ENCODE measurements at places on chromosomes 2 and 18. TPM values are rescaled to one million over a fixed set of nuclear protein-coding genes. Genes with fewer than 3 reads are reported as not detected.
A peak's percentile ranks its signal among the peaks of the same experiment; 100 is the strongest.

LOXHD1 gene
- not detected for total RNA-seq

SFXN5 gene
- total RNA-seq, result 12.7 TPM

DIPK1C gene
- not detected for total RNA-seq

MGAT4A gene
- total RNA-seq, result 0.38 TPM

CHRND gene
- not detected for total RNA-seq

ACMSD gene
- total RNA-seq, result not detected

TSPYL6 gene
- not detected for total RNA-seq

DNA sequence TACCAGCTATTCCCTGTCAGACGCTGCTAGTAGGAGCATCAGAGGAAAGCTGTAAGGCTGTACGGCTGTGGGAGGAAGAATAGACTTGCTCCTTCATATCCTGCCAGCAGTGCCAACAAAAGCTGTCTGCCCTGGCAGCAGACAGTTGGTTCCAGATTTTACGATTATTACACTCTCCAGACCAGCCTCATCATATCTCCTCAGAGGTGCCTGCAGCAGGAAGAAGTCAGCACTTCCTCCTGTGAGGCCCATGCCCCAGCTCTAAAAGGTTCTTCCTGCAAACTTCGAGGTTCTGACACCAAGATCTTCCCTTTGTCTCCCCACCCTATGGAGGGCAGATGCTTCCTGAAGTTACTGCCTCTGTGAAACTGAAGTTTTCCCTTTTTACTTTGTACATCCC lies 537.7 kb upstream of the PKDCC start:
- no peak for DNase-seq
- no peaks in the 10 kb centered on the region for H3K27me3 ChIP-seq

GRCh38 chr18:42882122-42882521 lies 233.4 kb downstream of the RIT2 start:
- no peak for DNase-seq
- no peak overlapping the region for H3K27ac ChIP-seq
- no peaks in the 10 kb centered on the region for H3K36me3 ChIP-seq
- no peak overlapping the region for H3K4me3 ChIP-seq
- H3K27me3 ChIP-seq, result no peaks in the 10 kb centered on the region

- H3K27me3 ChIP-seq, result no peaks in the 10 kb centered on the region
- no peak overlapping the region for H3K27ac ChIP-seq
- H3K4me3 ChIP-seq, result no peak overlapping the region
- no peaks in the 10 kb centered on the region for H3K36me3 ChIP-seq
Observed at GRCh38 chr2:228447266-228447915, 265.9 kb upstream of the SPHKAP start.

DNA sequence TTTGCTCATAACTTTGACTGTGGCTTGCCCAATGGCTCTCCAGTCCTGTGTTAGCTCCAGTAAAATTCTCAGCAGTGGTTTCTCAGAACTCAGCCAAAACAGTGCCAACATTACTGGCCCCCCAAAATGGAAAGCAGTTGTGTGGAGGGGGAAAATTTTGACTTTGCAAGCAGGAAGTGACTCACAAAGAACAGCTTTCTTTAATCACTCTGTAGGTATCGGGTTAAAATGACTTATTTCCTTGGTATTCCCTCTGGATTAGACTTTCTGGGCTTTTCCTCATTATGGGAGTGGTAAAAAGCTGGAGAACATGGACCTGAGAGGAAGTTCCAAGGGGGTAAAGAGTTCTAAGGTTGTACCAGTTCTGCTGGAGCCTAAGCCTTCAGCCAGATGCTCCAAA lies 175.7 kb upstream of the RND3 start:
- no peak overlapping the region for H3K4me3 ChIP-seq
- DNase-seq, result no peak
- H3K36me3 ChIP-seq, result peaks cover 8% of the 10 kb centered on the region
- peak overlapping the region; percentile 69 for H3K27ac ChIP-seq
- H3K4me1 ChIP-seq, result peaks cover 9% of the 10 kb centered on the region

- no peak for DNase-seq
- H3K4me1 ChIP-seq, result peaks cover 7% of the 10 kb centered on the region
- H3K27me3 ChIP-seq, result no peaks in the 10 kb centered on the region
- no peak overlapping the region for H3K4me3 ChIP-seq
Observed at GRCh38 chr18:56831988-56832387, 180.8 kb downstream of the WDR7 start.

Data from osteocyte (in vitro differentiated cells).